ENCODE measurements at places on chromosomes 4 and X.

GRCh38 chr4:32985256-32985655, 2265.1 kb downstream of the PCDH7 start:
- DNase-seq = no peak

DNA sequence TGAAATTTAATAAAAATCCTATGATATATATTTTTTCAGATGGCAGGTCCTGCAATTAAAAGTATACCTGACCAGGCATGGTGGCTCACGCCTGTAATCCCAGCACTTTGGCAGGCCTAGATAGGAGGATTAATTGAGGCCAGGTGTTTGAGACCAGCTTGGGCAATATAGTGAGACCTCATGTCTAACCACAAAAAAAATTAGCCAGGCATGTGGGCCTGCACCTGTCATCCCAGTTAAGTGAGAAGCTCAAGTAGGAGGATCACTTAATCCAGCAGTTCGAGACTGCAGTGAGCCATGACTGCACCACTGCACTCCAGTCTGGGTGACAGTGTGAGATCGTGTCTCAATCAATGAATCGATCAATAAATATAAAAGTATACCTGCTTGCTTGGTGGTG, 2.5 kb downstream of the OCIAD2 start:
- no peak for DNase-seq

- no peak for DNase-seq
These were observed 2.6 kb upstream of the ZFP42 start for GRCh38 chr4:187992971-187993370.

- DNase-seq = no peak
These were observed 74.3 kb upstream of the GUCY1A1 start for GRCh38 chr4:155592179-155592937.
